Pons (tissue), 1 donor: ENCODE measurements at places on chromosomes 2 and 18.

- no peak for DNase-seq
Observed at GRCh38 chr18:58692422-58693185, 21.3 kb downstream of the MALT1 start.

GRCh38 chr2:233351423-233351822, 2.9 kb upstream of the DGKD start:
- no peak for DNase-seq

GRCh38 chr2:62785216-62785615, 79.7 kb downstream of the EHBP1 start:
- no peak for DNase-seq

- DNase-seq, result peak; percentile 87
Observed at GRCh38 chr2:226802573-226802972, 3.0 kb upstream of the IRS1 start.

DNA sequence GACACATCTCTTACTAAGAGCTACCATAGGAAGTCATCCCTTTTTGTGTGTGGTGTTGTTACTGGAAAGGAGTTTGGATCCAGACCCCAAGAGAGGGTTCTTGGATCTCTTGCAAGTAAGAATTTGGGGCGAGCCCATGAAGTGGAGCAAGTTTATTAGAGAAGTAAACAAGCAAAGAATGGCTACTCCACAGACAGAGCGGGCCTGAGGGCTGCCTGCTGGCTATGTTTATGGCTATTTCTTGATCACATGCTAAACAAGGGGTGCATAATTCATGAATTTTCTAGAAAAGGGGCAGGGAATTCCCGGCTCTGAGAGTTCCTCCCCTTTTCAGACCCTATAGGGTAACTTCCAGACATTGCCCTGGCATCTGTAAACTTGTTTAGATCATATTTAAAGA, 30.6 kb upstream of the PXDN start:
- DNase-seq, result no peak

DNA sequence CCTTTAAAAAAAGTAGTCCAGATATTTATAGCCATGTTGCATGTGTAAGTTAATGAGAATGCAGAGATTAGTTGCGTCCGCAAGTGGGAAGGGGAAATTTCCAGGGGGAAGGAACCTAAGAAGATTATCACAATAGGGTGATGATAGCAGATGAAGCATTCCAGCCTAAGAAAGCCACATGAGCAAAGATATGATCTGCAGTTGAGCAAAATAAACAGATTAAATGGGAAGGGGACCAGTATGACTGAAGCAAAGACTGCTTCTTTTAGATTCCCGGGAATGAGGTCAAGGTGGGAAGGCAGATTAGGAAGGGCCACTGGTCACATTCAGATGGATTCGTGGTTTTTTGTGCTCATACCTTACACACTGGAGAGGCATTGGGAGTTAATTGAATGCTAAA, 154.6 kb upstream of the CDH2 start:
- DNase-seq, result no peak

- DNase-seq, result no peak
Observed at GRCh38 chr2:180446492-180446891, 439.4 kb upstream of the CWC22 start.

DNA sequence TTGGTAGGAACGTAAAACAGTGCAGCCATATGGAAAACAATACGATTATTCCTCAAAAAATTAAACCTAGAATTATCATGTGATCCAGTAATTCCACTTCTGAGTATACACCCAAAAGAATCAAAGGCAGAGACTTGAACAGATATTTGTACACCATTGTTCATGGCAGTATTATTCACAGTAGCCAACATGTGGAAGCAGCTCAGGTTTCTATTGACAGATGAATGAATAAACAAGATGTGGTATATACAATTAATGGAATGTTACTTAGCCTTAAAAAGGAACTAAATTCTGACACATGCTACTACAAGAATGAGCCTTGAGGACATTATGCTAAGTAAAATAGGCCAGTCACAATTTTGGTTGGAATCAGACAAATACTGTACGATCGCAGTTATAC, 14.2 kb upstream of the RTTN start:
- no peak for DNase-seq

DNA sequence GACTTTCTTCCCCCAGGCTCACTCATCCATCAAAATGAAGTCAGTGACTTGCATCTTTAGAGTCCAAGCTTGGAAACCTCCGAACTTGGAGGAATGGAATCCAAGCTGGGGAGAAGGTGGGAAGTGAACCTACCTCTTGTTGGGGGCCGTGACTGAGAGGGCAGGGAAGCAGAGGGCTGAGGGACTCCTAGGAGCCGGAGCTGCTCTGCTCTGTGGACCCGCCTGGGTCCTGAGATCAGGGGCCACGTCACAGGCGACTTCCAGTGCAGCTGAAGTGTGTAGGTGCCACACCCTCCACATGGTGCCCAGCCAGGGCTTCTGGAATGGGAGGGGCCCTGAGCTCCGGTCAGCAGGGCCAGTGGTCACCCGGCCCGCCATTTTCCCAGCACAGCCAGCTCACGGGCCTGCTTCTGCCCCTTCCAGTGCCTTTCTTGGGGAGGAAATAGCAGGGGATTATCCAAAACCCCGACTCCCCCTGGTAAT, 63.4 kb upstream of the OTOS start:
- DNase-seq, result no peak

GRCh38 chr2:127818241-127818640, 7.3 kb upstream of the WDR33 start:
- no peak for DNase-seq

DNA sequence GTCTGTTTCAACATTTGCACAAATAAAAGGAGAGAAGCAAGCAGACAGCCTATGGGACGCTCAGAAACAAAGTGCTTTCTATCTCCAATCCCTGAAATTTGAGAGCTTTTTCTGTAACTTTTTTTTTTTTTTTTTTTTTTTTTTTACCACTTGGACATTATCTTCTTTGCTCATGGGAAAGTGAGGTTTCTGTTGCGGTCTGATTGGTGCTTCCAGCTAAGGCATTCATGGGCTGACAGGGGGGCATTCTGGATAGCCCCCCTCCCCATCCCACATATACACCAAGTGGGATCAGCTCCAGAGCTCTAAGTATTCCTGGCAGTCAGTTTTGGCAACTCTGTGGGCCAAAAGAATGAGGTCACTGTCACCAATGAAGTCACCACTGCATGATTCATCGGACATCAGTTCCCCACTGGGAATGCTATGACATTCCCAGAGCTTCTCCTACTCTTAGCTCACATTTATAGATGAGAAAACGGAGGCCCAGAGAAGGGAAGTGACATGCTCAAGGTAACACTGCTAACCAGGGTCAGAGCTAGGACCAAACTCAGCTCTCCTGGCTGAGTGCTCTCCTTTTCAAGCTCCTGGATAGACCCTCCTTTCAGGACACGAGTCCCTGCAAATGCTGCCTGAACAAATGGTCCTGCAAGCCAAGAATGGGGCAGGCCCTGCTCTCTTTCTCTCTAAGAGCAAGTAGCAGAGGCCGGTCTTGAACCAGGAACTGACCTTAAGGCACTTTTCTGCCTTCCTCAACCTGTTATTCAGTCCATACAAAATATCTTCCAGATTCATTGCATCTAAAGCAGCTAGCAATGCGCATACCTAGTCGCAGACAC, 61.3 kb downstream of the TMEM247 start:
- DNase-seq, result peak; percentile 72

DNA sequence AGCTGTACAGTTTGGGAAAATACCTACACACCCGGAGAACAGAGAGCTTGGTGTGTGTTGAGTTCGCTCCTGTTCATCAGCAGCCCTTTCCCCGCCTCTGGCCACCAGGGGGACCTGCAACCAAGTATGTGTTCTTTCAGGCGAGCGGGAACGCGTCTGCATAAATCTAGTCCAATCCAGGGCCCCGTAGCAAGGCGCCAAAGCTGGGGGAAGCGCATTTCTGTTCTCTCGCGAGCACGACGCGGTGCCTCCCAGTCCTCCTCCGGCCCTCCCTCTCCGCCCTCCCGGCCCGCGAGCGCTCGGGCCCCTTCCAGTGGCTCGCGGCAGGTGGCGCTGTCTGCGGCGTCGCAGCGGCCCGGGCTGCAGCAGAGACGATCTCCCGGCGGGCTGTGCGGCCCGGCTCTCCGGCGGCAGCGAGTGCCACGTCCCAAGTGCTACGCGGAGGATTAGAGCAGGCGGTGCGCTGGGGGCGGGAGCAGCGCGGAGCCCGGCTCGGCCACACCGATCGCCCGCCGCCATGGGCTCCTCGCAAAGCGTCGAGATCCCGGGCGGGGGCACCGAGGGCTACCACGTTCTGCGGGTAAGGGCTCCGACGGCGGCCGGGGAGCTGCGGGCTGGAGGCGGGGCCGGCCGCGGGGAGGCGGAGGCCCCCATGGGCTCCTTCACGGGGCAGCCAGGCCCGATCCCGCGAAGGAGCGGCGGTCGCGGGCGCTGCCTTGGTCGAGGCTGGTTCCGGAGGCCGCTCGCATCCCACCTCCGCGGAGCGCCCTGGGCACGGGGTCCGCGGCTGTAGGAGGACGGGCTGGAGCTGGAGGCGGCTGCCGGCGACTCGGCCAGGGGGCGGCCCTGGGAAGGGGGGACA, at the start of gene GORASP2:
Gene GORASP2, plus strand, starts transcription at position 430 of the 862 bp plus-strand sequence. Its CDS starts 88 bp downstream, at position 518.
- DNase-seq, result peak; percentile 99

DNA sequence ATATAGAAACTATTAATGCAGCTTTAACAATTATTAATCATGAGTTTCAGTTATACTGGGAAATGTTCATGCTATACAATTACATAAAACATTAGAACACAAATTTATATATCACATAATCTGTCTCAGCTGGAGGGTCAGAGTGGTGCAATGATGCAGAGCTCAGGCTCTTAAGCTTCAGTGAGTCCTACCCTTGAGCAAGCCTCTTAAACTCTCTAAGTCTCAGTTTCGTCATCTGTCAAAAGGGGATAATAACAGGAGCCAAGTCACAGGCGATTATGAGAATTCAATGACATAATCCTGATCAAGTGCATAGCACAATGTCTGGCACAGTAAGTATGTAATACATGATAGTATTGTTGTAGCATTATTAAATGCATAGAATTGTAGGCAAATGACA, 46.0 kb downstream of the LAMA1 start:
- no peak for DNase-seq

- DNase-seq, result peak; percentile 7
Observed at GRCh38 chr2:133884739-133885381, 316.6 kb upstream of the NCKAP5 start.

GRCh38 chr2:80153151-80153550, 151.4 kb downstream of the LRRTM1 start:
- DNase-seq, result no peak

GRCh38 chr18:26488417-26489009, 59.8 kb downstream of the KCTD1 start:
- DNase-seq, result no peak

DNA sequence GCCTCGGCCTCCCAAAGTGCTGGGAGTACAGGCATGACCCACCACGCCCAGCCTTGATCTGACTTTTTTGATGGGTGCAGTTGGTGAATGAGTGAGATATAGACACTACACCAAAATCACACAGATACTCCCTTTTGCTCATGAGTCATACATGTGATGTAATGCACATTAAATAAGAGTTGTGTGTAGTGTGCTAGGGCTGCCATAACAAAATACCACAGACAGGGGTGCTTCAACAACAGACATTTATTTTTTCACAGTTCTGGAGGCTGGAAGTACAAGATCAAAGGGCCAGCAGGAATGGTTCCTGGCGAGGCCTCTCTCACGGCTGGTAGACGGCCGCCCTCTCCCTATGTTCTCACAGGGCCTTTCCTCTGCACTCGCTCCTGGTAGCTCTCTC, 46.6 kb downstream of the GBX2 start:
- no peak for DNase-seq

DNA sequence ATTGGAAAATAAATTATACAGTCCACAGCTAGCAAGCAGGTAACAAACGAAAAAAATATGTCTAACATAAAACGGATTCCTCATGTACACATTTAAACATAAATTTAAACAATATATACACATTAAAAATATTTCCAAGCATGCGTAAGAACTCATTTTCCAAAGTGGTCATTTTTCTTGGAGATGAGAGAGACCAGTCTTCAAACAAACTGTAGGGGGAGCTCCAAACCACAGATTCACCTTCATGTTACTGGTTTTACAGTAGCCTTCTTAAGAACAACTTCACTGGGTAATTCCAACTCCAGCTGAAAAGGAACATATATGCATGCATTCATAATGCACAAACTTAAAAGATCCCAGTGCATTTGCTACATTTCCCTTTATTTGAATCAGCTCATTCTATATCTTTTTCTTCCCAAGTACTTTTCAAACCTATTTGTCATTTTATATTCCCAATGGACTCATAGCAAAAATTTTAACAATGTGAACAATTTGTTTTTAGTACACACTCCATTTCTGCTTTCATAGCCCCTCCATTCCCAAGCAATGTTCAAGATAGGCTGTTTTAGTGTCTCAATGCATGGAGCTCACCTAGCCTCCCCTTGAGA, 4.7 kb upstream of the STAMBP start:
- peak; percentile 84 for DNase-seq

- DNase-seq, result peak; percentile 5
Observed at GRCh38 chr2:180006231-180006630, 866 bp downstream of the CWC22 start.

DNA sequence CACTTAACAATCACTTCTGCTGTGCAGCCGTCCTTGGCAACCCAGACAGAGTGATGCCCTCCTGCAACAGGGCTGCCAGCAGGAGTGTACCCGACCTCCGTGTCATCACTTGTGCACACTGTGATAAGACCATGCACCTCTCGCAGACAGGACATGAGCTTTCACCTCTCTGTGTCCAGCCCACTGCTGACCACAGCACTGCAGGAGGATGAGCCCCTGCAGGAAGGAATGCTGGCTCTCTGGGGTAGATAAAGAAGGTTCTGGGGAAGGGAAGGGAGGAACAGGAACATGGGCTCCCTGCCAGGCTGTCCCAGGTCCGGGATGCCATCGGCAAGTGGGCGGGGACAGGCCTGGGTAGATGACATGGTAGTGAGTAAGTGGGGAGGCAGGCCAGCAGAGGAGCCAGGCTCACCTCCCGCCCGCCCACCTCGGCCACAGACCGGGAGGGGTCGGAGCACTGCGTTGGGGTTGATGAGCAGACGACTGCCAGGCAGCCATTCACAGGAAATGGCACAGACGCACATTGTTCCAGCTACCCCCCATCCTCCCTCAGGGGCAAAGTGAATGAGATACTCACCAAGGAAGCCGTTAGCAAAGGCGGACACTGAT, 18.6 kb upstream of the COL6A3 start:
- no peak for DNase-seq

DNA sequence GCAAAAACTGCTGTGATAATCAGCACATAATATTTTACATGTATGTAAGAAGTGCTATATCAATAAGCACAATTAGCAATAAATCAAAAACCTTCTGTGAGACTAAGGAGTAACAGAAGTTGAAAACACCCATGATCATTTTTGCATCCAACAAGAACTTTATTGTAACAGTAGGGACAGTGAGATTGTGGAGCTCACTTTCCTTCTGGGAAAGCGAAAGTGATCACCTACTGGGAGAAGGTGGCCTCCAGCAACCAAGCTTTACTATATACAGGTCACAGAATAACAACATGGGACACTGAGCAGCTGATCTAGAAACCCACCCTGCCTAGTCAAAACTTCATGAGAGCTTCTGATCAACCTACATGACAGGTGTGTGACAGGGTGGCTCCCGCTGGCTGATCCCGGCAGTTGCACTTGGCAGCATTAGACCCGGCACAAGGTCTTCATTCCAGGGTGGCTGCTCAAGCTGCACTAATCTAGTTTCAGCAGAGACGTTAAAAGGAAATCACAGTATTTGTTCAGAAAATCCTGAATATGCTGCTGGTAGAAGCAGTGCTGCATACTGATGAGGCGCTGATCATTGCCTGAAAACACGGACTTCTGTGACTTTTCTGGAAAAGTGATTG, 63.5 kb upstream of the ARL5A start:
- no peak for DNase-seq

- no peak for DNase-seq
Observed at GRCh38 chr2:45904267-45904945, 252.9 kb downstream of the PRKCE start.

GRCh38 chr2:196248467-196249094, 77.2 kb upstream of the STK17B start:
- no peak for DNase-seq
